ENCODE measurements at places on chromosomes 7 and 10. TPM values are rescaled to one million over a fixed set of nuclear protein-coding genes. Genes with fewer than 3 reads are reported as not detected.

Gene MYL10
- not detected for polyA plus RNA-seq

Gene RBP3
- not detected for polyA plus RNA-seq

Gene NKX1-2
- polyA plus RNA-seq, result not detected

Gene CH25H
- not detected for polyA plus RNA-seq
